ENCODE measurements at places on chromosomes 12 and 14.

DNA sequence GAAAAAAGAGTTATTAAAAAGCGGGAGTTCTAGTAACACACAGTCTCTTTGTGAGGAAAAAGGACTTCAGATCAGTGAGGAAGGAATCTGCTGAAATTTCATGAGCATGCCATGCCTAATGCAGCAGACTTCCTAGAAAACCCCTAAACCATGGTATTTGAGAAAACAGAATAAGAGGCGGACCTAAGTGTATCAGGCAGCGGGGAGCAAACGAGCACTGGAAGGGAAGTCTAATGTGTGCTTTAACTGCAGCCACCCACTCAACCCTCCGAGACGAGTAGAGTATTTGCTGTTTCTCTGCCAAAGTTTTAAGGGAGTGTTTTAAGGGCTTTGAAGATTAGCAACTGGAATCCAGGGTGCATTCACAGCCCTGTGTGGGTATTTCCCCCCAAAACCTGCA is 36.5 kb downstream of the ACADS start:
- no peak for DNase-seq

- DNase-seq = no peak
Measured at GRCh38 chr14:61403411-61403810, 82.0 kb downstream of the PRKCH start.

GRCh38 chr14:22297376-22297775 is 291.6 kb downstream of the DAD1 start:
- no peak for DNase-seq

- DNase-seq = no peak
Measured at GRCh38 chr14:28305938-28306337, 460.6 kb upstream of the FOXG1 start.

GRCh38 chr14:68638141-68638999 is 154.5 kb downstream of the ZFP36L1 start:
- DNase-seq = peak; percentile 58

GRCh38 chr14:34857689-34858449 is 17.3 kb downstream of the BAZ1A start:
- no peak for DNase-seq

DNA sequence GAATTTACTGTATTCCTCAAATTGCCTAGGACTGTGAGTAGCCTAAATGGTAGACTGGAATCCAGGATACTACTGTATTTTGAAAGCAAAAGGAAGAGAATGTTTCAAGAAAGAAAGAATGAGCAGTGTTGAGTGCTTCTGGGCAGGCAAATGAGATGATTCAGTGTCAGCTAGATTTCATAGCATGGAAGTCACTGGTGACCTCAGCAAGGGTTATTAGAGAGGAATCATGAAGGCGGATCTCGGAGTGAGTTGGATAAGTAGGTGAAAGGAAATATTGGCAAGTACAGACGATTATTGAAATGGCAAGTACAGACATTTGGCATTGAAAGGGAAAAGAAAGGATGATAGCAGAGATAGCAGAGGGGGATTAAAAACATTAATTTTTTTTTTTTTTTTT is 27.1 kb downstream of the VRK1 start:
- DNase-seq = no peak

GRCh38 chr14:70981000-70981952 is 74.0 kb downstream of the PCNX1 start:
- no peak for DNase-seq

- peak; percentile 23 for DNase-seq
Measured at GRCh38 chr12:30829876-30830275, 75.1 kb upstream of the CAPRIN2 start.

DNA sequence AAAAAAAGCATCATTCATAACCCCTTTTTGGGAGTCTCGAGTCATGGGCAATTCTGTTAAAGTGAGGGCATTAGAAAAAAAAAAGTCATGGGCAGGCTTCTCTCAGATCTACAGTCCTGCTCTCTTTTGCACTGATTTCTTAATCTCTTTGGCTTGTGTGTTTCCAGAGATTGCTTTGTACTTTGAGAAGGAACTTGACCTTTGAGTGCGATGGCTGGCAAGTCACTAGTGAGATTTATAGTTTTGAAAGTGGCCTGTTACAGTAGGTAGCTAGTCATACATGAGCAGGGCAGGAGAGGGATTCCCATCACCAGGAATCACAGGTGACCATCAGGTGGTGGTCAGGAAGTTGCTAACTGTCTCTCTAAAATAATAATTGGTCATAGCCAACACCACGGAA is 119.6 kb downstream of the KCNMB4 start:
- no peak for DNase-seq

- no peak for DNase-seq
Measured at GRCh38 chr12:89663577-89664357, 44.9 kb downstream of the ATP2B1 start.

DNA sequence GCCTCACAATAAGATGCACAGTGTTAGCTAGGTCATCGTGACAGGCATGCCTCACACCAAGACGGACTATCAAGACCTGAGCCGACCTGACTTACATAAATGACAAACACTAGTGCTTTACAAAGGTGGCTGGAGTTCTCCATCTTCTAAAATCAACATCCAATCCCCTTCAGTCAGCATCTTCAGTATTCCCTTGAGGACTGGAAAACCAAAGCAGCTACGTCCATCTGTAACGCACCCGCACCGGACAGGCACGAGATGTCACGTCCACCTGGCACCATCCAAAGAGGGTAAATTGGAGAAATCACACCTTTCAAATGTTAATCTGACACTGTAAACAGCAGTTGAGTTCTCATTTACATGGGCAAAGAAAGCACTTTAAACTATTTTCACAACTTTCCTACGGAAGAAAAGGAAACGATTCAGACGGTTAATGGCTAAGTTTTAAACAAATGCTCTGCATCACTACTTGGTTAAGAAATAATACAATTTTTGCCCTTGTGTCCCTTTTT is 130.2 kb downstream of the PRICKLE1 start:
- DNase-seq = no peak

GRCh38 chr12:56377310-56377988 is 14.8 kb upstream of the APOF start:
- no peak for DNase-seq

DNA sequence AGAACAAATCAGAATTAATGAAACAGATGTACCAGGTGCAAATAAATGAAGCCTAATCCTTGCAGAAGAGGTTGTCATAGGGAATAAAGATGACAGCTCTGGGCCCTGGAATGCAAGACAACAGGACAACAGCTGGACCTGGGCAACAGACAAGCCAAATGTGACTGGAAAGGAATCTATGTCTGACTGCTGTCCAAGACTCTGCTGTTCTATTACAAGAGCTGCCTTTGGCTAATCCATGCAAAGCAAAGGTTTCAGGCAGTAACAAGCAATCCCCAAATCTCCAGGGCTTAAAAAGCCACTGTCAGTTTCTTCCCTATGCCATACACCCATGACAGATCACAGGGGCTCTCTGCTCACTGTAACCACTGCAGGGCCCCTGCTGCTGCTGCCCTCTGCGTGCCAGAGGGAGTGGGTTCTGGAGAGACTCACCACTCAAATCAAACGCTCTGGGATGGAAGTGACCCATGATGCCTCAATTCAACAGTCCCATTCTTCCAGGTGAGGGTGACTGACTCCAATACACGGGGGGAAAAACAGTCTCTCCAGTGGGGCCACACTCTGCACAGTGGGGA is 218.9 kb upstream of the SFSWAP start:
- DNase-seq = no peak

DNA sequence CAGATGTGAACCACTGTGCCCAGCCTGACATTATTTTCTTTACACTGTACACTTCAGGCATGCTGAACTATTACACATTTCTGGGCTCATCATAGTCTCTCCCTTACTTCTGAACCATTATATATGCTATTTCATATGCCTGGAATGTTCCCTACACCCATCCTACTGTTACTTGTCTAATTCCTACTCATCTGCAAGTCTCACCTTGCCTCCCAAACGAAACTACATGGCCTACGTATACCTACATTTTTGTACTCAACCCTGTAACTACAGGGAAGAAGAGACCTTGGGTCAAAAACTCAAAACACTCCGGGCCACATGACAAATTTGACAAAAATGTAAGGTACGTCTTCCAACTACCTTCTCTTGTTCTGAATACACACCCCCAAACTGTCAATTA is 9.5 kb upstream of the EEA1 start:
- no peak for DNase-seq

DNA sequence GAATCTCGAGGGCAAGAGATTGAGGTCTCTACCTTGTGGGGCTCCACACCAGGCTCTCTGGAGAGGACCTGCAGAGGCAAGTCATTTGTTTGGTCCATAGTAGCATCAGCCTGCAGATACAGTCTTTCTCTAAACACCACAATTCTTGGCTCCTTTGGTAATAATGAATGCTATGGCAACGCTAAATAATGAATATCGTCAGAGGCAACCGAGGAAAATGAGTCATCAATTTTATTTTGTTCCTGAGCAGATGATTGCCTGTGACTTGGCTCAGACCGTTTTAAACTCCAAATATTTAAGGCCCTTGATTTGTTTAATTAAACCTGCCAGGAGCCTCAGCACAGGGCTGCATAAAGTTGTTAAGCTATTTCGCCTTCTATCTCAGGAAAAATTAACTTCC is 924.1 kb upstream of the TMEM132C start:
- DNase-seq = no peak

- no peak for DNase-seq
Measured at GRCh38 chr12:116642683-116643082, 83.5 kb downstream of the MAP1LC3B2 start.

DNA sequence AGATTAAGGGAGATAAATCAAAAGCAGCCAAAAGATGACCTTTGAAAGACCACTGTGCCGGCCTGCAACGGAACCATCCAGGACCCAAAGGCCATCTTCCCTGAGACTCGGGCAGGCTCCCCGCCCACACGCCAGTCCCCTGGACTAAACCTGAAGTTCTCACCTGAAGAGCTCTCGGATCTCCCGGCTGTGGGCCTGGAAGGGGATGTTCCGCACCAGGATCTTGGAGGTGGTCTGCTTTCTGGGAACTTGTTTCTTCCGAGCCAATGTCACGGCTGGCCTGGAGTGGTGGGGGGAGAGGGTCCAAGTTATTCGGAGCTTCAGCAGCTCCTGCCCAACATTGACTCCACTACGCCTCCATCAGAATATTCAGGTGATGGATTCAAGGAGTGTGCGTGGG is 51.3 kb downstream of the RBM19 start:
- no peak for DNase-seq

- DNase-seq = no peak
Measured at GRCh38 chr14:69323999-69324282, 64.0 kb downstream of the GALNT16 start.

GRCh38 chr12:32105986-32106516 is 596 bp upstream of the BICD1 start:
- no peak for DNase-seq

- no peak for DNase-seq
Measured at GRCh38 chr14:71183876-71184689, 276.8 kb downstream of the PCNX1 start.

DNA sequence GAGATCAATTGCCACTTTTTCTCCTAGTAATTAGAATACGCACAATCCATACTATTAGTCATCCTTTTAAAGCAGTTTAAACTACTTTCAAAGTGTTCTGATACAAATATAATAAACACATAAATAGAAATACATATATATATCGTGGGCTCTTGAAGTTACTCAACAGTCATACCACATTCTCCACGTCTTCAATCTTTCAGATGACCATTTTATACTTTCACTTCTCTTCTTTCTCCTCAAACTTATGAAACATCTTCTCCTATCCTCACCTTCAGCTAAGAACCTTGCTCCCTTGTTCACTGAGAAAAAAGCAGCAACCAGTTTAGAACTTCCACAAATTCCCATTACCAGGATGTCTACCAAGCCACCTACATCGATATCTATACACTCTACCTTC is 19.2 kb downstream of the CEP290 start:
- no peak for DNase-seq

GRCh38 chr12:7806863-7807487 is 17.8 kb downstream of the NANOG start:
- DNase-seq = peak; percentile 68

DNA sequence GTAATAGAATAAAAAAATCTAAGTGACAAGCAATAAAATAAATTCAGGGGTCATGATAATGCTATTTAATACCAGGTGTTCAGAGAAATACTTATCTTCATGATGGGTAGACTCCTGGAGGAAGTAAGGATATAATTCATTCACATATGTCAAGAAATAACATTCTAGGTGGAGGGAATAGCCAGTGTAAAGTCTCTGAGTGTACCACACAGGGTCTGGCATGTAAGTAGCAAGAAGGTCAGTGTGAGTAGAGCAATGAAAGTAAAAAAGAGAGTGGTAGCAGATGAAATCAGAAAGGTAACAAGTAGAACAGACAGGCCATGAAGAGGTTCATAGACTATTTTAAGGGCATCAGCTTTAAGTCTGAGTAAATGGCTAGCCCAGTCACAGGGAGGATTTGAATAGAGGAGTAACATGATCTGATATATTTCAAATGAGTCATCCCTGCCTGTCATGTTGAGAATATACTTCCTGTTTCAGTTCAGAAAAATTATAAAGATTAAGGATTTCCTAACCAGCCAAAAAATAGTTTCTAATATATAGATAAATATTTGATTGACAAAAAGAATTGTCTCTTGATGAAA is 519.9 kb downstream of the C12orf50 start:
- no peak for DNase-seq

DNA sequence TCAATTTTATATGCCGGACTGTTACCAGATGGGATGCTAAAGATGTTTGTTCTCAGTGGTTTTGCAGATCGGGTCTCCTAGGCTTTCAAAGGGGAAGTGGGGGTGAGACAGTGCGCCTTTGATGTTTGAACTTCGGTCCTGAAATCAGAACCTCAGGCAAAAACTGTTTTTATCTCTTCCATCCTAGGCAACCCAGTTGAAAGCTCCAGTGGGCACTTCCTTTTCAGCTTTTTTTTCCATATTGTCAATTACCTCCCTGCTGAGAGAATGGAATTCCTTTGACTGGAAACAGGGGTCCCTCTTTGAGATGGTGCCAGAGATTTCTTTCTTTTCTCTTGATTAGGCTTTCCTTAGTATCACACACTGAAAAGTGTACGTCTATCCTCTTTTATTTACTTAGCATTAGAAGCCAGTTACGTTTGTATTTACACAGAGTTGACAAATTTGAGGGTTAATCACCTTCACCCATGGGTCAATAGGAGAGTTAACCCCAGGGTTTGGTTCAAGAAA is 40.0 kb downstream of the NUAK1 start:
- DNase-seq = no peak

DNA sequence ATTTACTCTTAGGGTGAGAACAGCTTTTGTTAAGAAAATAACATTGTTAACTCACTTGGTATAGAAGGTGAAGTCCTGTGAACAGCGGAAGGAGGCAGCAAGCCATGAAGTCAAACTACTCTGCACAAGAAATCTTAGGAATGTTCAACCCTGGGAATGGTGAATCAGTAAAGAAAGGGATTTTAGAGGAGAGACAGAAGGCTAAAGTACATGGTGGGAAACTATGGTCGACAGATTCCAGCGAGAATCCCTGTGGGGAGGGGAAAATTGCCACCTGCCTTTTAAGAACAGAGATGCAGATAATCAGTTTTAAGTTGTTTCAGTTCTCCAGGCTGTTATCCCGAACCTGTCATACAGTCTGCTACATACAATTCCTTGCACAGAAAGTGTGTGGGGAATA is 63.2 kb upstream of the PTPRR start:
- DNase-seq = no peak

- DNase-seq = no peak
Measured at GRCh38 chr12:6639151-6639801, 3.5 kb upstream of the LPAR5 start.

Data from right atrium auricular region (tissue), 2 donors.